Gastroesophageal sphincter (tissue), 4 donors: ENCODE measurements at places on chromosomes 2 and 18.
A peak's percentile ranks its signal among the peaks of the same experiment; 100 is the strongest.

DNA sequence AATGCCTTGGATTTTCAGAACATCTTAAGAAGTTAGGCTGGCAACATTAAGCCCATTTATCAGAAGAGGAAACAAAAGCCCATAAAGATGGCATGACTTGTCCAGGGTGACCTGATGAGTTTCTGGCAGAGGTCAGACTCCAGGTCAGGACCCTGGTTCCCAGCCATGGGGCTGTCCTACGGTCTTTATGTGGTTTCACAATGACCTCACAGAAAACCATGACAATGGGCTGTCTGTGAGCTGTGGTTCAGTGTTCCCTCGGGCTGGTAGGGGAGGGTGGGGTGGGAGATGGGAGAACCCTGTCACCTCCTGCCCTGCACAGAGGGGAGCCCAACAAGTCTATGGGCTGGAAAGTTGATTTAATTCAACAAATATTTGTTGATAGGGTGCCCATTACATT is 101.8 kb downstream of the LOXHD1 start:
- no peak for ATAC-seq

GRCh38 chr18:23903971-23904370 is 110.6 kb upstream of the TTC39C start:
- ATAC-seq: no peak

- peak; percentile 53 for ATAC-seq
Measured at GRCh38 chr2:25251422-25252273, 83.3 kb upstream of the POMC start.

DNA sequence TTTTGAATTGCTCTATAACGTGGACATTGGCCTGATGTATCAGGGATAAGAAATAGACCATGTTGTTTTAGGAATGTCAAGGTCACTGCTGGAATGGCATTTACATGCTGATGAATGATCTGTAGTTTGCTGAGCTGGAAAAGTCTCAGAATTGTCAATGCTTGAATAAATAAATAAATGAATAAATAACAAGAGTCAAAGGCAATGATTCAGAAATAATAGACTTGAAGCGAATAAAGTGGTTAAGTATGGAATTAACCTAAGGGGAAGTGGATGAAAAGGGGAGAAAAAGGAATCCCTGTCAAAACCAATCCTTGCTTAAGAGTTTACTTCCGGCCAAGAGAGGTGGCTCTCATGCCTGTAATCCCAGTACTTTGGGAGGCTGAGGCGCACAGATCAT is 1620.0 kb downstream of the SUCLG1 start:
- ATAC-seq: no peak

GRCh38 chr2:11212645-11213044 is 57.4 kb downstream of the SLC66A3 start:
- ATAC-seq: no peak

GRCh38 chr18:13268158-13269012 is 49.8 kb downstream of the LDLRAD4 start:
- no peak for ATAC-seq

DNA sequence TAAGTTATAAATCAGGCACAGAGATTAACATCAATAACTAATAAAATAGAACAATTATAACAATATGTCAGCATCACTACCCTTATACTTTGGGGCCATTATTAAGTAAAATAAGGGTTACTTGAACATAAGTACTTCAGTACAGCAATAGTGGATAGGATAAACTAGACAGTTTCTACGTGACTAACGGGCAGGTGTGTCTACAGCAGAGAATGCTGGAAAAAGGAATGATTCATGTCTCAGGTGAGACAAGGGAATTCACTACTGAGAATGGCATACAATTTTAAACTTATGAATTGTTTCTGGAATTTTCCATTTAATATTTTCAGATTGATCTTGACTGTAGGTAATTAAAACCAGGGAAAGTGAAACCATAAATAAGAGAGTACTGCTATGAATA is 5.5 kb downstream of the WDR75 start:
- ATAC-seq: no peak

DNA sequence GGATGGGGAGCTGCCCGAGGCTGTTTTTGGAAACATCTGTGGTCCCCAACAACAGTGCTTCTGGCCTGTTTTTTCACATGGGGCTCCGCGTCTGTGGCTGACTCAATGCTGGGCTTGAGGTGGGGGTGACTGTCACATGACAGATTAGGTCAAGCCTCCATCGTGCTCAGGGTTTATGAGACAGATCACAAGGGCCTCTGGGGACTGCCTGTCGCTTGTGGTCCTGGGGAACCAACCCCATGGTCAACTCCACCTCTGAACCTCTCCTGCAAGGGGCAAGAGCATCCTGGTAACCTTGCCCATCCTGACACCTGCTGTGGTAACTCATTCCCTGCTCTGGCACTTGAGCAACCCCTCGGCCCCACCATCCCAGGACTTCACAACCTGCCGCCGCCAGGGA is 47.6 kb upstream of the SH3RF3 start:
- ATAC-seq: no peak

DNA sequence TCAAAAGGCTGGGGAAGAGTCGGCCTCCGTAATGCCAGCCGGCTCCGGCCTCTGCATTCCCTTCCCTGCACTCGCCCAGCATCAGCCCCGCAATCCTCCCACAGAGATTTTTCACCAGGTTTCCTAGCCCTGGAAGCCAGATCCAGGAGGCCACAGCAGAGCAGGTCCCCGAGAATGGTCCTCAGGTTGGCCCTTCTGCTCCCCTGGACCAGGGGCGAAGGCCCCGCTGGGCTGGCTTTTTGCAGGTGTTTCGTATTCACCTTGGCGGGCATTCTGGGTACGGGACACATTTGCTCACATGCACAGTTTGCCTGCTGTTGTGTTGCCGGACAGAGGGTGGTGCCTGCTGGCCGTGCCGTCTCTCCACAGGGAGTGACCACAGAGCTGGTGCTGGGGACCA is 309.5 kb downstream of the NDUFA10 start:
- ATAC-seq: no peak

DNA sequence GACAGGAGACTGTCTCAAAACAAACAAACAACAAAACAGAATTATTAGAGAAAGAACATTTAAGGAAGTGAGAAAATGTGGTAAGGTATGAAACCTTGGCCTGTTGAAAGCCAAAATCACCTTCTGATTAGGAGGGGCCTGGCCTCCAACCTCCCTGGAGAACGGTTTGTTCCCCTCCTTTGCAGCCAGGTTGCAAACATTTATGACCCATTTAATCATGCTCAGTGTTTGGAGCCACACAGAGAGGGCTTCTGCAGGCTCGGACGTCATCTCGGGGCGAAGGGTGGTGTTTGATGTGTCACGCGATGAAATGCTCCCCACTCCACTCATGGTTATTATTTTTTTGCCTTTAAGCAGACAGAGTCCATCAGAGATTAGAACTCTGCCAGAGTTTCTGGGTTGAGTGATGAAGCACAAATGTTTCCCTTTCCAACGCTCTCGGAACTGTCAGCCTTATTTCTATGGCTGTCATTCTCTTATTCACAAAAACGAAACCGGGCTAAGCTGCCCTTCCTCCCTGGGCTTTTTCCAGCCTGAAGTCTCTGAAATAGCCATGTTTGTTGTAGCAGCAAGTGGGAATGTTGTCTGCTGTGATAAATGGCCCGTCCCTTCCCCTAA is 33.6 kb upstream of the ROCK2 start:
- peak; percentile 46 for ATAC-seq
